ENCODE measurements at places on chromosomes 5 and 9.
A peak's percentile ranks its signal among the peaks of the same experiment; 100 is the strongest.

GRCh38 chr5:113512341-113512740, 1.2 kb upstream of the YTHDC2 start:
- DNase-seq = no peak

DNA sequence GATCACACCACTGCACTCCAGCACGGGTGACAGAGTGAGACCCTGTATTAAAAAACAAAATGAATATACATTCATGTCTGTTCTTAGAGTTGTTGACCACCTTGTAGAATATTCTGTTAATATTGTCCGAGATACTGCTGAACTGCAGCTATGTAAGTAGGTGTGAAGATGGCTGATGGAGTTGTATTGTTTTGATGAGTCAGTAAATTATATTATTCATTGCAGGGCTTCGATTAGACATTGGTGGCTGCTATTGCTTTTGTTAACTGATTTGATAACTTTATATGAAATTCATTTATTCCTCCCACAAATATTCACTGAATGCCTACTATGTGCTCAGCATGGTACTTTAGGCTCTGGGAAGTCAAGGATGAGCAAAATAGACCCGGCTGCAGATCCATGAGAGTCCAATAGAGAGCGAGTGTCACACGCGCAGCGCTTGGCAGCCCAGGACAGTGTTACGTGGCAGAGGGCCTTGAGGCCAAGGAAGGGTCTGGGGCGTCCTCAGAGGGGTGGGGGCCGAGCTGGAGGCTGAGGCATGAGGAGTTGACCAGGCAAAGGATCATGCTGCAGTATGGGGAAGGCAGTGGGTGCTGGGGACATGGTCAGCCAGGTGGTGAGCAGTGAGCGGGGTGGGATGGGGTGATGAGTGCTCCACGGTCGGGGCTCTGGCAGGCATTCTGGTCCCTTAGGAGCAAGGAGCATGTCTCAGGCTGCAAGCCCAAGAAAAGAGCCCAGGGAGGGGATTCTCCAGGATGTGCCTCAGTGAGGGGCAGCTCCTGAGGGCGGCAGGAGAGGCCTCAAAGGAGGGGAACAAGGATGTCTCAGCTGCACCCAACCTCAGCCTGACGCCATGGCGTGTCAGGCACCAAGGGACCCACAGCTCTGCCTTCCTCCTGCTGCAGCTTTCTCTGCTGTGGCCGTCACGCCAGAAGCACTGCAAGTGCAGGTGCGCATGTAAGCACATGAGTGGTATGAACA, 243.5 kb downstream of the GADD45G start:
- DNase-seq = no peak

DNA sequence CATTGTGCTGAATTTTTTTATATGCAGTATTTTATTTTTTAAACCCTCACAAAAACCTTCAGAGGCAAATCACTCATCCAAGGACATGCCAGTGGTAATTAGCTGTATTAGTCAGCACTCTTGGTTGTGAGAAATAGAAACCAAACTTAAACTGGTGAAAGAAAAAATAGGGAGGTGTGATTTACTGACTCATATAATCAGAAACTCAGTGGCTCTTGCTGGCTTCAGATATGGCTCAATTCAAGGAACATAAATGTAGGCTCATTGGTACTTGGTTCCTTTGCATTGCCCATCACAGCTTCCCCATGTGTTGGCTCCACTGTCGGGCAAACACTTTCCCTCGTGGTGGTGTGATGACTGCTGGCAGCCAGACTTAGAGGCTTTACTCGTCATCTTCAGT, 497.2 kb downstream of the MAT2B start:
- DNase-seq = peak; percentile 5

DNA sequence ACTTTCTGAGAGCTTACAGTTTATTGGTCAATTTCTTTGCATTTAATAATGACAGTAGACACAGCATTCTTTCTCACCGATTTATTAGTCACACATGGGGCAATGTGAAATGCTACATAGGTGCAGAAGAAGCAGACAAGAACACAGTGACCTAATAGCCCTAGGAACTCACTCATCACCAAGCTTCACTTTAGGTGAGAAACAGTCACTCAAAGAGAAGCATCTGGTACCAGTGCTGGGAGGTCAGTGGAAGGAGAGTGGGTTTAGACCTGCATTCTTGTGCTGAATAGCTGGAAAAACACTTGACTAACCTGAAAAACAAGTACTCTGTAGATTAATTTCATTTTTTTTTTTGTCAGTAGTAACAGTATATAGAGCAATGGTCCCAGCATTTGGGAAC, 179.6 kb downstream of the GRIA1 start:
- no peak for DNase-seq

DNA sequence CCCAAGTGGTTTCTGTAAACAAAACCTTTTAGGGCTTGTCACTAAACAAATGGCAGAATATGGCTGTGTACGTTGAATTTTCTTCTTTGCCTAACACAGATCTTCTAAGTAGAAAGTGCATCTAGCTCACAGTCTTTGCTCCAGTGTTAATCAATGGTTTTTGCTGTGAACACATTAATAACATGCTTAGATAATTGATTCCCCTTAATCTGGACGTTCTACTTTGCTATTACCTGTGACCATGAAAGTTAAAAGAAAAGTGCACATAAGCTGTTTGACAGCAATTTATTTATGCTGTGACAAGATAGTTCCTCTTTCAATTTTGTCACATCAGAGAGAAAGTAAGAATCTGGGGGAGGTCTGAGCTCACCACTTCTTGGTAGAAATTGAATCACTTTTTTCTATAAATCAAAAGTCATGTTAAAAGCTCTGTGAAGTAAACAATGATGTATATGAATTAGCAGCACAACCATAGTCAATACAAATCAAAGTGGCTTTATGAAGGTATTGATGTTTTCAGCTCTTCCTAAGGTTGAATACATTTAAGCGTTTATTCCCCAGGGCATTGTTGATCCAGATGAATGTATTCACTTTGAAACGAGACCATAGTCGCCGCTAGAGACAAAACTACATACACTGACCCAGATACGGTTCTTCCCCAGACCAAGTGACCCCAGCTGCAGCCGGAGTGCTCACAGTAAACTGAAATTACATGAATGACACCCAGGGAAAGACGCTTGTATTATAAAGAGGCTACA, 174.6 kb upstream of the ZNF608 start:
- no peak for DNase-seq

DNA sequence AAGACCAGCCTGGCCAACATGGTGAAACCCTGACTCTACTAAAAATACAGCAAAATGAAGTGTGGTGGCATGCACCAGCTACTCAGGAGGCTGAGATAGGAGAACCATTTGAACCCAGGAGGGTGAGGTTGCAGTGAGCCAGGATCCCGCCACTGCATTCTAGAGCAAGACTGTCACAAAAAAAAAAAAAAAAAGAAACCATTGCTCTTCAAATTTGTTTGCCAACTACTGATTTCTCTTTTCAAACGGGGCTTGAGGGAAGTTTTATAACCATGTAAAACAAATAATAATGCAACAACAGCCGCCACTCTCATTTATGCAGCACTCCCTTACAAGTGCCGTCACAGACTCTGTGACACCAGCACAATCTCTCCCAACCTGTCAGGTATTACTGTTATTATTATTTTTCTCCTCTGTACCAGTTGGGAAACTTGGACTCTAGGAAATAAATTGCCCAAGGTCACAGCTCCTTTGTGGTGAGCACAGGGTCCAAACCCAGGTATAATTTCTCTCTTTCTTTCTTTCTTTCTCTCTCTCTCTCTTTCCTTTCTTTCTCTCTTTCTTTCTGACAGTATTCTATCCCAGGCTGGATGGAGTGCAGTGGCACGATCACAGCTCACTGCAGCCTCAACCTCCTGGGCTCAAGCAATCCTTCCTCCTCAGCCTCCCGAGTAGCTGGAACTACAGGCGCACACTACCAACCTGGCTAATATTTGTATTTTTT, 25.4 kb downstream of the SERINC5 start:
- DNase-seq = no peak

DNA sequence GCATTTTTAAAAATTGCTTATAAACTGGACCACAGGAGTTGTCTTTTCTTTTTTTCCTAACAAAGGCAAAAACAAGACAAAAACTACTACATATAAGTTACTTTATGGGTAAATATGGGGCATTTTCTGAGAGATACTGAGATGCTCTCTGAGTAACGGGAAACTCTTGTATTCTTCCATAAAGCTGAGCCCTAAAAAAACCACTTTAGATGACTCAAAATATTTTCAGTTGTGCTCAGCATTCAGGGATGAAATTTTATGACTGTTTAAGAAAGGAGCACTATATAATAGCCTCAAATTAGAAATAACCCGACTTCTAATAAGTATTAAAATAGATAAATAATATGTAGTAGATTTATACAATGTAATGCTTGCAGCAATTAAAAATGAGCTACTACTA, 644.5 kb downstream of the KCTD16 start:
- DNase-seq = no peak

DNA sequence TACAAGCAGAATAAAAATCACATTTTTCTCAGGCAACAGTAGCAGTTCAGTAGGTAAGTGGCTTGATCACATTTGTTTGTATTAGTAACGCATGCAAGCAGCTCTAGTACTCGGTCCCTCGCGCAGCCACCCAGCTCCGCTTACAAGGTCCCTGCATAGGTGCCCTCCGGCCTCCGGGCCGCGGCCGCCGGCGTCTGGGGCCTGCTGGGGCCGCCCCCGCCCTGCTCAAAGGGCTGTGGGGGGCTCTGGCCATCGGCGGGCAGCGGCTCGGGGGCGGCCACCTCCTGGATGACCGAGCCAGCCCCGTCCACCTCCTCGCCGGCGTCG, 50.2 kb upstream of the UBAC1 start:
- DNase-seq = no peak

DNA sequence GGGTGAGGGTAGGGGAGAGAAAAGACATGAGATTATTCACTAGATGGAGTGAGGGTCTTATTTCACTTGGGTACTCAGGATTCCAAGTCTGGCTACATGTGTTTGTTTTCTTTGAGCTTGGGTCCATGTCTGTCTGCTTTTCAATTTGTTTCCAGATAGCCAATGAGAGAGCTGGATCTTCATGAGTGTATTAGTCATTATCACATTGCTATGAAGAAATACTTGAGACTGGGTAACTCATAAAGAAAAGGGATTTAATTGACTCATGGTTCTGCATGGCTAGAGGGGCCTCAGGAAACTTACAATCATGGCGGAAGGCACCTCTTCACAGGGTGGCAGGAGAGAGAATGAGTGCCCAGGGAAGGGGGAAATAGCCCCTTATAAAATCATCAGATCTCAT, 196.8 kb upstream of the TRIM32 start:
- DNase-seq = no peak

DNA sequence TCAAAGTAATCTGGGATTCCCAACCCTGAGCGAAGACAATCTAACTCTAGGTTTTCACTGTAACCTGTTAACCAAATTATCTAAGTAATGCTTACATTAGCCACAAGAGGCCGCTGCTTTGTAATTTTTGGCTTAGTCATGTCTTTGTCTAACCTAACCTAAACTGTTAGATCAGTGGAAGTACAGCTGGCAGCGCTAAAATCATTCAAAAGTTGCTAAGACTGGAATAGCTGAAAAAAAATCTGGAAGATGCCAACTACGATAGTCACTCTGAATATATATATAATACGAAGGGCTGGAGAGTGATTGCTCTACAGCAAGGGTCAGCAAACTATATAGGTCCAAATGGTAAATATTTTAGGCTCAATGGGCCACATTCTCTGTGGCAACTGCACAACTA, 60.2 kb downstream of the FBXO38 start:
- peak; percentile 71 for DNase-seq

DNA sequence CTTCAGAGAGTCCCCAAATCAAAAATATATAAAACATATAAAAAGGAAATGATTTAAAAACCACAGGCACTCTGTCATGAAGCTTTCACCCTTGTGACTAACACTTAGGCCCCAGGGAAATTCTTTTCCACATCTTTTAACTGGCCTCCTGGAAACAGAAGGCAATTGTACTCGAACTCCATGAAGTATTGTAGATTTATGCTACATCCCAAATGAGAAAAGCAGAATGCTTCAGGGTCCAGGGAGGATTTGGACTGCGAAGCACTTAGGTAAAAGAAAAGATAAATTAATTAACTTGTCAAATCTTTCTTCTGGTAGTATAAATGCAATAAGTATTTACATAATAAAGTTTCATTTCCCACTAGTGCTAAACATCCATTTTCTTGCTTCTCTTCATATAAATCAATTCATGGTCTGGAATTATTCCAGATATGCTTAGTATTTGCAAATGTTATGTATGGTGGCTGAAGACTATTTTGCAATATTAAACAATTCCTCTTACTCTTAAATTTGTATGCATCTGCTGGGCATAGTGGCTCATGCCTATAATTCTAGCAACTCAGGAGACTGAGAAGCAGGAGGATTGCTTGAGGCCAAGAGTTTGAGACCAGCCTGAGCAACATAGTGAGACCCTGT, 64.9 kb upstream of the ELL2 start:
- peak; percentile 96 for DNase-seq

GRCh38 chr9:19108038-19108437, 5.3 kb upstream of the HAUS6 start:
- no peak for DNase-seq

DNA sequence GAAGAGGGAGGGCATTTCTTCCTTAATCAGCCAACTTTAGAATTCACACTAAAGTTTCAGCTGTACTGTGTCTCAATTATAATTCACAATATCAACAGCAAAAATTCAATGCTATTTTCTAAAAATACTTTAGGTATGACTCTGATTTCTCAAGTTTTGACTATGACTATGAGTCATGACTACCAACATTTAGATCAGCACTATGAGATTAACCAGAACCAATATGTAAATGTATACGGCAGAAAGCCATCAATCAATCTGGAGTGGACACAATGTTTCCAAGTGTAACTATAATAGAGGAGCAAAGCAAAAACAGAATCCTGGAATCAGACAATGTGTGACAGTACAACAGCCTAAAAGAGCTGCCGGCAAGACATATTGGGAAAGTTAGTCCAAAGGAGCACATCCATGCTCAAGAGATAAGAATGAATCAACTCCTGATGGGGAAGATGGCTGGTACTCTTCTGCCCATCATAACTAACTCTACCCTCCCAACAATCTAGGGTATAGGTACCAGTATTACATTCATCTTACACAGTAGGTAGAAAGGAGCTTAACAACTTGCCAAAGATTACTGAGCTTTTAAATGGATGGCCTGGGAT, 294.4 kb downstream of the SEMA5A start:
- peak; percentile 22 for DNase-seq

- DNase-seq = no peak
These were observed 119.6 kb upstream of the RANBP3L start for GRCh38 chr5:36421256-36421655.

DNA sequence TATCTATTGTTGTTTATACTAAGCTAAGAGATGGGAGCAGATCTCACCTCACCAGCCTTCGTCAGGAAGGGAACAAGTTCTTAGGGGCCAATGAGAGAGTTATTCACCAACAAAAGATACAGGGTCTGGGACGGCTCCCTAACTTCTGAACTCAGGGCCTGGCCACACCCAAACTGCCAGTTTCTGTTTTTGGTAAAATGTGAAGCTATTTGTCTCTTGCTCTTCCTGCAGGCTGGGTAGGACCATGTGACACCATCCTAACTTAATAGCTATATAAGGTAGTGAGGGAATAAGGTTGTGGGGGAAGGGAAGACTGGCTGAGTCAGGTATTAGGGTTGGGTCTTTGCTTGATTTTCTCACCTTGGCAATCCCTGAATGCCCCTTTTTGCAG, 480.5 kb downstream of the KDM4C start:
- no peak for DNase-seq
